ENCODE measurements at places on chromosomes 3 and 15.

DNA sequence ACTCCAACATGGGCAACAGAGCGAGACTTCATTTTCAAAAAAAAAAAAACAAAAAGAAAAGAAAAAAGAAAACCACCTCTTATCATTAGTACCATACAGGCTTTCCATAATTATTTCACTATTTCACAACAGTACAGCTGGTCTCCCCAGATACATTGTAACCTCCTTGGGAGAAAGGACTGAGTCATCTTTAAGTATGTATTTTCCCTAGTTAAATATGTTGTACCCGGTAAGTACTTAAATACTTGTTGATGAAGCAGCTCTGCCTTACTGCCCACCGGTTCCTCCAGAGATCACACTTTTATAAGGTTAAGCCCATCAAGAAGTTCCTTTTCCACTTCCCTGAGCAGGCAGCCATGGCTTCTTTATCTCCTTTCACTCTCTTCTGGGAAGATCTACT, 789.5 kb upstream of the CFAP20DC start:
- DNase-seq: no peak

GRCh38 chr15:69080295-69081248, 66.1 kb downstream of the NOX5 start:
- DNase-seq: no peak

DNA sequence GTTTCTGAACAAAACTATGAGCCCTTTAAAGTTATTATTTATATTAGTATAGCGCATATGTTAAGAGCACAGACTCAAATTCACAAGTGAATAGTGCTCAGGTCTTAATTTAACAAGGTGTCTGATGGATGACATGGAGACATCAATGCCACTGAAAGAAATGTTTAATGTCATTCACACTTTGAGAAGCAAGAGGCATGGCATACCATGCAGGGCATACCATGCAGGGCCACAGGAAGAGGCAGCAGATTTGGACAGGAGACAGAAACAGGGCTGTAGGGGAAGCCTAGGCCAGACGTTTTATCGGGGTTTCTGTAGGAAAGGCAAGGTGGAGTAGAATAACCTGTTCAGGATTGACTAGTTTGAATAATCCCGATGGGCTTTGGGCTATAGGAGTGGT, 150.2 kb upstream of the KCNH8 start:
- no peak for DNase-seq

- DNase-seq: no peak
Observed at GRCh38 chr3:69867941-69868505, 128.8 kb downstream of the MITF start.

GRCh38 chr3:67034371-67034770, 36.3 kb downstream of the KBTBD8 start:
- no peak for DNase-seq

Measured in stimulated activated CD8-positive, alpha-beta memory T cell treated with anti-CD3 and anti-CD28 coated beads, Interleukin-12 subunit alpha, Interleukin-12 subunit beta, amount 100 ng/mL, for 1 hour (primary cell).